ENCODE measurements at places on chromosomes 2 and 18. TPM values are rescaled to one million over a fixed set of nuclear protein-coding genes. Genes with fewer than 3 reads are reported as not detected.

PROKR1 gene
- total RNA-seq: not detected

UGGT1 gene
- 113 TPM for total RNA-seq

EPB41L5 gene
- total RNA-seq: 44.8 TPM

CYP26B1 gene
- 0.78 TPM for total RNA-seq

SLC4A5 gene
- total RNA-seq: 0.04 TPM

RUFY4 gene
- not detected for total RNA-seq

DYSF gene
- total RNA-seq: 82.1 TPM

TLX2 gene
- total RNA-seq: not detected

TACR1 gene
- not detected for total RNA-seq

CPS1 gene
- 18.0 TPM for total RNA-seq

SYT4 gene
- total RNA-seq: not detected

CFAP221 gene
- total RNA-seq: 1.1 TPM

DLX1 gene
- total RNA-seq: 0.07 TPM

PSMA8 gene
- total RNA-seq: not detected

ZSWIM2 gene
- total RNA-seq: not detected

KCNF1 gene
- total RNA-seq: 0.04 TPM

MREG gene
- 6.7 TPM for total RNA-seq

FOXD4L1 gene
- total RNA-seq: 0.11 TPM

TANK gene
- 75.2 TPM for total RNA-seq

DNAH7 gene
- 0.11 TPM for total RNA-seq

POMC gene
- total RNA-seq: 0.28 TPM

All from pulmonary artery endothelial cell (primary cell).